ENCODE measurements at places on chromosomes 2 and 18.

GRCh38 chr2:133504566-133505505 is 63.4 kb downstream of the NCKAP5 start:
- DNase-seq = no peak

- DNase-seq = no peak
Observed at GRCh38 chr18:23629444-23629946, 33.2 kb downstream of the ANKRD29 start.

DNA sequence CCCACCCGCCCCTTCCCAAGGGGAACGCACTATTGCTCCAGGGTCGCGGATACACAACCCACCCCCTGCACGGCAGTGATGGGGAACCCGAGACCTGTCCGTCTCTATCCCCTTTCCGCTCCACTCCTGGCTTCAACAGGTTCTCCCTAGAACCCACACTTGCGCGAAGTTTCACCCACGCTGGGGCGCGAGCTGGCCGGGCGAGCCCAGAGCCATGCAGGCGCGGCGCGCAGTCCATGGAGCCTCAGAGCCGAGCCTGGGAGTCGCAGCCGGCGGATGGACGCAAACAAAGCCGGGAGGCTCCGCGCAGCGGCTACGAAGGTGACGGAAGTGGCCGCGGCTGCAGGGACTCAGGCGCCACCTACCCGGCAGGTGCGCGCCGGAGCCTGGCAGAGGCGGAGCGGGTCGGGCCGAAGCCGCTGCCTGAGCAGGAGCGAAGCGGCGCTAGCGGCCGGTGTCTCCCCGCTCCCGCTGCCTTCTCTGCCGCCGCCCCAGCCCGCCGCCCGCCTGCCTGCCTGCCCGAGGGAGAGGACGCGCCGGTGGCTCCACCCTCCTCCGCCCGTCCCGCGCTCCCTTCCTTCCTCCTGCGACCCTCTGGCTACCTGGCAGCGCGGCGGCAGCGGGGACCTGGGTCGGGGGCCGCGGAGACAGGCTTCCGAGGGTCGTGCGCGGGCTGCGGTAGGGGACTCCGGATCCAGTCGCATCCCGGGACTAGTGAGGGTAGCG is 14.0 kb downstream of the ALPG start:
- no peak for DNase-seq

GRCh38 chr2:176554101-176555048 is 285.1 kb downstream of the MTX2 start:
- DNase-seq = peak; percentile 70

GRCh38 chr2:101741775-101742520 is 44.4 kb downstream of the MAP4K4 start:
- DNase-seq = no peak

DNA sequence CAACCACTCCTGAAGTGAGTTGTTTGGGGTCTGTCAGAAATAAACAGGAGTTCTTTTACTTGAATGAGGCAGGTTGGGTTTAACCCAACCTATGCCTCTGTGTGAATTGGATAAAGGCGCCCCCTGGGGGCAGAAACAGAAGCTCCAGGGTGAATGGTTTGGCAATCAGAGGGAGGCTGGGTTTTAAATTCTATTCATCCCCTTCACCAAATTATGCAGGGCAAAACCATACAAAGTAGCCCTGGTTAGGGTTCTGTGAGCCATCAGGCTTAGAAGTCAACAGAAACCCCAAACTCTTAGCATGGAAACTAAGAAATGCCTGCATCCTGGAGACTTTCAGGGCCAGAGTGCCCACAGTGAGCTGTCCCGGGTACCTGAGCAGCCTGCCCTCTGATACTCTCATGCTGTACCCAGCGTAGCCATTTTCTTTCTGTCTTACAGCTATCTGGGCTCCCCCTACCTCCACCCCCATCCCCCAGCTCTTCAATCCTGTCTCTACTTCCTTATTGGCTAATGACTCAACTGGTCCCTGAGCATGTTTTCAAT is 241.5 kb downstream of the ICOS start:
- DNase-seq = peak; percentile 40

DNA sequence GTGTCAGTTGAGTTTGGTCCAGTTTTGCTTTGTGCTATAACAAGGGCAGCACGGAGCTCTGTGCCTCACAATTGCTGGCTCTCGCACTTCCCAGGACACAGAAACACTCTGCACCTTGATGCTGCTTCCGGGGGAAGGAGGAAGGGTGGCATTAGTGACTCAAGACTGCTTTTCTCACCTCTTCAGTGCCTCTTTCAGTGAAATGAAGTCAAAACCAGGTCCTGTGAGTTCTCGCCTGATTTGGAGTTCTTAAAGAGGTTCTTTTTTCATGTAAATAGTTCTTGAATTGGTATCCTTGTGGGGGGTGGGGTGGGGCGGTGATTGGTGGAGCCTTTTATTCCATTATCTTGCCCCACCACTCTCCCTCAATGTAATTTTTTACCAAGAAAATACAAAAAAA is 91.5 kb upstream of the MYT1L start:
- DNase-seq = no peak
